ENCODE measurements at places on chromosomes 4 and X.

DNA sequence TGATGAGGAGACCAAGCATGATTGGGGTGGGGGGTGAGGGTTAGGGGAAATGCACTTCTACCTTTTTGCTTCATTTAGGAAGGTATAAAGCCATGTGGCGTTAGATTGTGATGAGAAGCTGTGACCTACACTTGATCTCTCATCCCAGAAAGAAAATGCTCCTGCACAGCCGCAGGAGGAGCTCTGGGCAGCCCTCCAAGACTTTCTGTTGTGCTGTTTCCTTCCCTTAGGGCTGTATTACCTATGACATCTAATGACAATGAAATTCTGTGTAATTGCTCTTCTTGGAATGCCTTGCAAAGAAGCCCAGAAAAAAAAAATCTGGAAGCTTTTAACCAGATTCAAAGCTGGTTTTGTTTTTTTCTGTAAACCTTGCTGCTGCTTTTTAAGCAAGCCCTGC is 13.4 kb downstream of the PRPS2 start:
- DNase-seq: no peak

GRCh38 chrX:38494239-38494823 is 67.0 kb upstream of the TSPAN7 start:
- no peak for DNase-seq

DNA sequence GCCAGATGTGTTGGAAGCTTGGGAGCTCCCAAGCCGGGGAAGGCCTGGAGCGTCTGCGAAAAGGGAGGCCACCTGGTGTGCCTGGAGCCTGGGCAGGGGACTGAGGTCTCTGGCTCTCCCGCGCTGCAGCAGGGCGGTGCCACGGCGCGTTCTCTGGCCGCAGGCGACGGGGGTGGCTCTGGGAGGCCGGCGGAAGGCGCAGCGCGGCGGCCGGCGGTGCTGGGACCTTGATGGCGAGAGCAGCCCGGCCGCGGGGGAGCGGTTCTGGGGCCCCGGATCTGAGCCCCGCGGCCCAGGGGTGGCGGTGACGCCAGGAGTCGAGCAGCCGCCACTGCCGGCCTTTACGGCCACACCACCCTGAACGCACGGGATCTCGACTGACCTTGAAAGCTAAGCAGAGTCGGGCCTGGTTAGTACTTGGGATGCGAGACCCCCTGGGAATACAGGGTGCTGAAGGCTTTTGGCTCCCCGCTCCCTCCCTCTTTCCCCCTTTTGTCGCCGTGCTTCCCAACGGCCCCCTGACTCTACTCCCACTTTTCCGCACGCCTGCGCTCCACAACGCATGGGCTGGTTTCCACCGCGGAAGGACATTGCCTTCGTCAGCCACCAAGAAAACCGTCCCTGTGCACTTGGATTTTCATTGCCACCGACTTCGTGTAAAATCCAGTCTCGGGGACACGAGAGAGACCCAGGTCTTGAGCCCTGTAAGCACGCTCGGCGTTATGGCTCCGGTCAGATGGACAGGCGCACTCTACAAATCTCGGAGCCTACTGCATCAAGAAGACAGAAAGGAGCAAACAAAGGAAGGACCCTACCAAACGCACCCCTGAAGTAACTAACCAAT is 9.5 kb downstream of the FRG2 start:
- no peak for DNase-seq

- DNase-seq: peak; percentile 5
Observed at GRCh38 chr4:99574530-99575324, at the start of gene MTTP. MTTP (plus strand) TSS chr4:99574824; CDS start chr4:99574910, 86 bp downstream.

GRCh38 chr4:110801591-110801990 is 178.7 kb upstream of the PITX2 start:
- DNase-seq: no peak

All from OCI-LY7 (cell line).